ENCODE measurements at places on chromosomes 3 and 15.

DNA sequence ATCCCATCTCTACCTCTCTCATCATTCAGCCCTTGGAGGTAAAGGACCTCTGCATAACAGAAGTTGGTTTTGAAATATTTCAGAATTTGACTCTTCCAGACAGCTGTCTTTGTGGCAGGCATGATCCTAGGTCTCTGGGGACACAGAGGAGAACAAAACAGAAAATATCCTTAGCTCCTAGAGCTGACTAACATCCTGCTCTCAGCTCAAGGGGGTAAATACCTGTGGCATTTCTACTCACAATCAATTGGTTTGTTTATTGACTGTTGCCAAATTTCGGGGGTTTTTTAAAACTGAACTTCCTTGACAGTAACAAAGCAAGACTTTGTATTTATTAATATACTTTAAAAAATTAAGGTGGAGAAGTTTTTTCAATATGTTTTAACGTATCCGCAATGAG is 78.8 kb downstream of the EOMES start:
- no peak for DNase-seq

DNA sequence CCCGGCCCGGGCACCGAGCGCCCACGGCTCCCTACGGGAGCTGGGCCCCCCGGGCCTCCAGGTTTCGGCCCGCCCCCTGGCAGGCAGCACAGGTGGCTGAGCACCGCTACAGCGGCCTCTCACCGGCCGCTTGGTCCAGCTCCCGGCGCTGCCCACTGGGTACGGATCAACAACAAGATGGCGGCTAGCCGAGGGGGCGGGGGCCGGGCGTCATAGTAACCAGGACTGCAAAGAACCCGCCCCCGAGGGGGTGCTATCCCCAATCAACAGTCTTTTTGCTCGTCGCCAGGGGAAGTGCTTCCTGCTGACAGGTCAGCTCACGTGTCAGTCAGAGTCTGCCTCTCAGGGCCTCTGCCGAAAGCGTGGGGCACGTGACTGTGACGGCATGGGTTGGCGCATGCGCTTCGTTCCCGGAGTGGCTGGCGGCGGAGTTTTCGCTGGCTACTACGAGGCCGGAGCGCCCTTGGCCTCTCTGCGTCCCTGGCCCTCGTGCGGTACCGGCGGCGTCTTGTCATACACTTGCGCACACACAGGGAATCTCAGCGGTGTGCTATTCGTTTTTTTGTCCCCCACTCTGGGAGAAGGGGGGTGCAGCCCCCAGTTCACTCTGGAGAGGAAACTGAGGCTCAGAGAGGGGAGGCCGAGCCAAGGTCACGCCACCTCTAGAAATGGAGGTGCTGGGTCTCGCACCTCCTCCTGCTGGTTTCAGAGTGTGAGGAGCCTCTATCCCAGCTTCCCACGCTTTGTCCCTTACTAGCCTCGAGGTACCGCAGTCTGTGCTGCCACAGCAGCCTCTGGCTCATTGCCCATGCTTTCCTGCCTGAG is at the start of gene IP6K1:
Gene IP6K1 (minus strand): TSS at position 186 of the 825 bp plus-strand sequence. CDS start 38,502 bp downstream, outside the sequence.
- peak; percentile 98 for DNase-seq

DNA sequence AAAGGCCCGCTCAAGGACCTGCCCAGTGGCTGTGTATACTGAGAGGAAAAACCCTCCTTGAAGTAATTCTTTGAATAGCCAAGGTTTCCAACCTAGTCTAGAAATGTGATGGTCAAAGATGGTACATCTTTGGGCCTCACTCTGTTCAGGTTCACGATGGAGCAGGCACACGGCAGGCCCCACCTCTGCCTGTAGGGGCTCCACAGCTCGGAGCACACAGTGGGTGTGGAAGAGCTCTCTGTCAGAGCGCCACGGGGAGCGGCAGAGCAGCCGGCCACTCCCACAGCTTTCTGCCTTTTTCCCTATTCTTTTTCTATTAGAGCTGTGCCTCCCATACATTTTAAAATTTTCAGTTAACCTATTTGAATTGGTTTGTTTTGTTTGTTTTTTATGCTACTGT is 89.5 kb downstream of the CTNNB1 start:
- no peak for DNase-seq

GRCh38 chr15:73715417-73715816 is 31.2 kb downstream of the CD276 start:
- no peak for DNase-seq

DNA sequence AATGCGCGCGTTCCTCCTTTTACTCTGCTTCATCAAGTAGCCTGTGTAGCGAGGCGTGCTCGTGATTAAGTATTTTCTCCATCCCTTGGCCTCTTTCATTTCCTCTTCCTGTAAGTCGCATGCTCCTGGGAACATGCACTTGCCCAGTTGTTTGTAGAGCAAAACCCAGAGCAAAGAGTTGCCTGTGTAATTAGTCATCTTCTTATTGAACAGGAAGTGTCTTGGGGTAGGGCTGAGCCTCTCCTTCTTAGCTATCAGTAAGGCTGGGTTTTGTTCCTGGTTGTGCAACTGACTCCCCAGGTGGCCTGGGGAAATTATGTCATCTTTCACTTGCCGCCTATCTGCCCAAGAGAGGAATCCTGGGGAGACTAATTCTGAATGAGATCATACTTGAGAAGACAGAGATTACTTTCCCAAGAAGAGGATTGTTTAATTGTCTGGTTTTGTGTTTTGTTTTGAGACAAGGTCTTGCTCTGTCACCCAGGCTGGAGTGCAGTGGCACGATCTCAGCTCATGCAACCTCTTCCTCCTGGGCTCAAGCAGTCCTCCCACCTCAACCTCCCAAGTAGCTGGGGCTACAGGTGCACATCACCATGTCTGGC is 14.9 kb downstream of the LIPH start:
- DNase-seq = no peak

DNA sequence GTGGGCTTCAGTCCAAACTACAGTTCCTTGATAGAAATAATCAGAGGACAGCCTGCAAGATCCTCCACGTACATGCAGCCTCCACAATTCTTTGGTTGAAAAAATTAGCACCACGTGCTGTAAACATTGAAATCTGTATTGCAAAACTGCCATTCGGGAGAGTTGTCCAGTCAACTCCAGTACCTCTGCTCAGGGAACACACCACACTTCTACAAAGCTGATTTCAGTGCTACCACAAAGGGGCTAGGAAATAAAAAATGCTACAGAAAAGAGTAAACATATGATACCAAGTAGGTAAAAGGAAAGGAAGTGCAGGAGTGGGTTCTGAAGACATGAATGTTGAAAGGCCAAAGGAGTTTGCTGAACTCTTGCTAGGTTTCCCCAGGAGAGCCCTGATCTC is 40.4 kb downstream of the GHSR start:
- DNase-seq = no peak

- no peak for DNase-seq
Measured at GRCh38 chr3:53846134-53846850, at the start of the genes CHDH and IL17RB. Gene CHDH, minus strand, starts transcription at chr3:53846419. Its CDS starts 22,411 bp downstream, at chr3:53824008. Gene IL17RB, plus strand, starts transcription at chr3:53846568. Its CDS starts 21 bp downstream, at chr3:53846589.

DNA sequence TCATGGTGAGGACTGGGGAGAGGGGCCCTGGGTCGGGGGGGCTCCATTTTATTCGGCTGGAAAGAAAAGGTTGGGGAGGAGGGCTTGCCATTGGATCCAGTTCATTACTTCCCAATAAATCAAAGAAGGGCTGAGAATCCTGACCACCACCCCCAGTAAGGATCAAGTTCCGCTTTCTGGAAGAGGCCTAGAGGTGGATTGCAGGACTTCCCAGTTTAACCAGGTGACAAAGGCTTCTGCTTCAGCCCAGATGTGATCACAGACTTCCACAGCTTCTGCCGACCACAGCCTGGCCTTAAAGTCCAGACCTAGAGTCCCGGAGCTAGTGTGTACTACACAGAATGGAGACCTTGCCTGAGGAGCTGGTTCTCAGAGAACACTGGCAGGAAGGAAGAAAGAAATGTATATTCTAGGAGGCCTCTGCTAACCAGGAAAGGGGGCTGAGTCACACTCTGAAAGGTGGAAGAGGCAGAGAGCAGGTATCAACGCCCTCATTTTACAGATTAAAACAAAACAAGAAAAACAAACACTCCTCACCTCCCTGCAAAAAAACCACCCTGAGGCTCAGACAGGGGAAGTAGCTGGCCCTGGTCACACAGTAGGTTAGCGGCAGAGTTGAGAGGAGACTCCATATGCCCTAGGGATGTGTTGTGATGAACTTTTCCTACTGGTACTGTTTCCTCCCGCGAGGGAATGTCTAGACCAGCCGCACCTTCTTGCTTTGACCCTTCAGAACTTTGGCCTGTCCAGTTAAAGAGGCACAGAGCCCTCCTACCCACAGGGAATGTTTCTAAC is 1.1 kb upstream of the CEMIP start:
- DNase-seq = no peak

- DNase-seq = no peak
Measured at GRCh38 chr15:38406436-38406835, 47.5 kb upstream of the FAM98B start.
